ENCODE measurements at places on chromosomes 4 and X.

DNA sequence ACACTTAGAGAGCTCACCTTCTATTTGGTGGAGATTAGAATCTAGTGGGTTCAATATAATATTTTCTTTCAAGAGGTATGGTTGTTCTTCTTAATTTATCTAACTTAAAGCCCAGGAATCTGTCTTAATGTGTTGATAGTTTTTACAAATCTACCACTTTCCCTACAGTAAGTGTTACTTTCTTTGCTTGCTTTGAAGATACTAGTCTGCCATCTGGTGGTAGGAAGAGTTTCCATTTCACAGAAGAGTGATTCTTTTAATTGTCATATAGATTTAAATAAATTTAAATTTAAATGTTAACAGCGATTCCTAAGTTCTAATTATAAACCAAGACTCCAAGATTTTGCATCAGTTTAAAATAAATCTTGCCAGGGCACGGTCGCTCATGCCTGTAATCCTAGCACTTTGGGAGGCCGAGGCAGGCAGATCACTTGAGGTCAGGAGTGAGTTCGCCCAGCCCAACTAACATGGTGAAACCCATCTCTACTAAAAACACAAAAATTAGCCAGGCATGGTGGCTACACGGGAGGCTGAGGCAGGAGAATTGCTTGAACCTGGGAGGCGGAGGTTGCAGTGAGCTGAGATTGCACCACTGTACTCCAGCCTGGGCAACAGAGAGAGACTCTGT is 43.5 kb downstream of the NUDT9 start:
- peak; percentile 13 for DNase-seq

GRCh38 chr4:170071196-170071595 is 18.6 kb downstream of the AADAT start:
- DNase-seq: no peak

GRCh38 chrX:2656257-2656836 is 34.7 kb upstream of the CD99 start:
- no peak for DNase-seq

- DNase-seq: no peak
Observed at GRCh38 chr4:173005912-173006633, 162.5 kb upstream of the GALNT7 start.

GRCh38 chr4:165184220-165184619 is 23.1 kb upstream of the KLHL2 start:
- no peak for DNase-seq

DNA sequence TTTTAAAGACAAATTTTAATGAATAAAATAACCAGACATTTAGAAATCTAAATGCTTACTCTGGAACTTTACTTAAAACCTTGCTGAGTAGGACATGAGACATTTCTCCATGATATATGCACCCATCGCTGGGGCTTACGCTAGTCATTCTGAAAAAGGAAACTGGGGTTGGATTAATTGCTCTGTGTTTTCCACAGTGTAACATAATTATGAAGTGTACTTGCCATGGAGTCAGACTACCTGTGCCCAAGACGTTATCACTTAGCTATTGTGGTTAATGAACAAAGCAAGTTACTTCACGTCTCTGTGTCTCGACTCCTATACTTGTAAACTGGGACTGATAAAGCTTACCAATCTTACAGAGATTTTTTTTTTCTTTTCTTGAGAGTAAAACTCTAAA is 47.8 kb downstream of the SHISA3 start:
- no peak for DNase-seq

GRCh38 chr4:42315231-42315630 is 82.1 kb upstream of the SHISA3 start:
- no peak for DNase-seq

DNA sequence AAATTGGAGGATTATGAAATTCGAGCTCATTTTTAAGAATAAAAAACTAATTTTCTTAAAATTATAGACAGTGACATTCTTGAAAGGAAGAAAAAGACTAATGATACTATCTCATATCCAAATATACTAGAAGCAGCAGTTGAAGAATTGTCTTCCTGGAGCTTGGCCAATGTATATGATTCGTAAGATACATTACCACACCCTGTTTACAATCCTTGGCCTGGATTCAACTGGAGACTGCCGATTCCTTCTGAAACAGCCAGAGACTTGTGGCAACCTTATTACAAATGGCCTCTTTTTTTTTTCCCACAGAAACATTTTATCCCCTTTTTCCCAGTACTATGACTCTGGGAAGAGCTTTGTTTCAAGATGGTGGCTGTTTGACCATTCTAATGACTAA is 571.2 kb upstream of the FAT1 start:
- DNase-seq: no peak

GRCh38 chrX:50707955-50708699 is 105.9 kb downstream of the SHROOM4 start:
- DNase-seq: no peak

- DNase-seq: no peak
Observed at GRCh38 chr4:85543832-85544231, 68.9 kb downstream of the ARHGAP24 start.
